Fibroblast of skin of left quadriceps (primary cell): ENCODE measurements at places on chromosomes 16 and 17.
A peak's percentile ranks its signal among the peaks of the same experiment; 100 is the strongest.

- no peak for DNase-seq
Observed at GRCh38 chr17:78971756-78972506, 7.8 kb downstream of the LGALS3BP start.

GRCh38 chr16:54080524-54081008 lies 206.0 kb downstream of the IRX3 start:
- peak; percentile 25 for DNase-seq

DNA sequence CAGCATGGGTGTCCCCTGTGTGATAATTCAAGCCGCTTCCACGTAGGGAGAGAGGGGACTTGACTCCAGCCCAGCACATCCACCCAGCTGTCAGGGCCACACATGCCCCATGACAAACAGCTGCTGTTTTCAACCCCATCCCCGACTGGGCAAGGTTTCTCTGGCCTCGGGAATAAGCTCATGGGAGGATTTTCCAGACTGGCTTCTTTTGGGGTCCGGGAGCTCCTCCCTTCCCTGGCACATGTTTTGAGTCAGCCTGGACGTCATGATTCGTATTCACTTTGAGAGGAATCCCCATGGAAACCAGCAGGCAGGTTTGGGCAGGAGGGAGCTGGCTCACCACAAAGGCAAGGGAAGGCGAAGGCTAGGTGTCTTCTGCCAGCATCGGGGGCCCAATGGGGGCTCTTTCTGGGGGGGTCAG lies 156.4 kb downstream of the CMIP start:
- DNase-seq, result no peak

- no peak for DNase-seq
Observed at GRCh38 chr17:18850679-18851078, 7.3 kb upstream of the PRPSAP2 start.

- no peak for DNase-seq
Observed at GRCh38 chr16:9318764-9319163, 227.3 kb downstream of the HAPSTR1 start.

DNA sequence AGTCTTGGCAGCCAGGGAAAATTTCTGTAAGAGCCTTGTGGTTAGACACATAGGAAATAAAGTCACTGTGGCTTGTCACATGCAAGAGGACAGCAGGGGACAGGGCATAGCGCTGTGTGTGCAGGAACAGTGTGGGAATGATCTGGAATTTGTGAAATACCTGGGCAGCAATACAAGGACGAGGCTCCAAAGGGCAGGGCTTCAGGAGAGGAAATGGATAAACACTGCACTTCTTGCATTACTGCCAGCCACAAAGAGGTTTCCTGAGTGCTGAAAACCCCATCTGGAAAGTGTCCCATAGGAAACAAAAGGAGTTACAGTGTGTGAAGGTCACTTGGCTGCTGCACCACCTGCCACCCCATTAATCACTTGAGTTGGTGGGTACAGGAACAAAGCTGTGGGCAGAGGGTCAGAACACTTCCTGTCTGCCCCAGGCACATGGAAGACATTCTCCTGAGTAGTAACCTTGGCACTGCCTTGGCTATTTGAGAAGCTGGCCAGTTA lies 12.1 kb upstream of the HP start:
- DNase-seq, result no peak

DNA sequence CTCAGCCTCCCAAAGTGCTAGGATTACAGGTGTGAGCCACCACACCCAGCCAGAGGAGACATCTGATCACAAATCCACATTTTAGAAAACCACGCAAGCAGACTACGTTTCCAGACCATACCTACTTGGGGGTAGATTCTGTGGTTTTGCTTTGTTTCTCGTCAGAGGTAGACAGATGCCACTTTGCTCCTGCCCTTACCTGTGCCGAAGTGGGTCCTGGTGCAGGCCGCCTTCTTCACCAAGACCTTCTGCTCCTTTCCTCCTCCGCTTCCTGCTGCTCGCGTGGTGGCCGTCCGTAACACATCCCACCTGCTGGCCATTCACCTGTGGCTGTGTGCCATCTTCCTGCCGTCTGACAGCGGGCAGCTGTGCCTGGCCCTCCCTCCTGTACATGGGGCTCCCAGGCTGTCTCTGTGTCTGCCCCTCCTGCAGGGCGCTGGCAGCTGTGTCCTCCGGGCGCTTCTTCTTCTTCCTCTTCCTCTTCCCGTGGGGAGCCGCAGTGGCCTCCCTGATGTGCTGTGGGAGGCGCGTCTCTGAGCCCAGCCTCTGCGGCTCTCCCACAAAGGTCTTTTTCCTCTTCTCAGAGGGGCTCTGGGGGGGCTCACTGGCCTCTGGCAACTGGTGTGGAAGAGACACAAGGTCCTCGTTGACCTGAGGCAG lies 21.2 kb upstream of the CYTH1 start:
- DNase-seq, result no peak

GRCh38 chr16:8130197-8130596 lies 460.1 kb downstream of the TMEM114 start:
- DNase-seq, result no peak

GRCh38 chr17:229709-230394 lies 48.4 kb upstream of the DOC2B start:
- DNase-seq, result no peak

GRCh38 chr17:49989518-49989880 lies 5.5 kb downstream of the DLX3 start:
- DNase-seq, result no peak

- peak; percentile 76 for DNase-seq
Observed at GRCh38 chr17:30831663-30832437, at the start of gene ATAD5. Gene ATAD5 (plus strand): TSS chr17:30831966. CDS start chr17:30832348, 382 bp downstream.

DNA sequence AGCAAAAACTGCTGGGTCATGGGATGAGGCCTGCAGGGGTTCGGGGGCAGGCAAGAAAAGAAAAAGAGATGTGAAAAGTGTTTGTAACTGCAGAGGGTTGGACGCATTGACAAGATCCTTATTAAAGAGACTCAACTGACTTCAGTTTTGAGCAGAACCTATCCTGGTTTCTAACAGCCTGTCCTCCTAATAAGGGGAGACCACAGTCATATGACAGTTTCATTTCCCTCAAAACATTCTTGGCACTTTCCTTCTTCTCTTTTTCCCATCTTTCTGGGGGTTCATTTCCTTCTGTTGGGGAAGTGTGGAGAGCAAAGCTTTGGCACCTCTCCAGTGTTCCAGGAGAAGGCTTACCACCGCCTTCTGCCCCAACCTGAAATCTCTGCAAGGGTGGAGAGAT lies 118.5 kb downstream of the MAF start:
- DNase-seq, result no peak

DNA sequence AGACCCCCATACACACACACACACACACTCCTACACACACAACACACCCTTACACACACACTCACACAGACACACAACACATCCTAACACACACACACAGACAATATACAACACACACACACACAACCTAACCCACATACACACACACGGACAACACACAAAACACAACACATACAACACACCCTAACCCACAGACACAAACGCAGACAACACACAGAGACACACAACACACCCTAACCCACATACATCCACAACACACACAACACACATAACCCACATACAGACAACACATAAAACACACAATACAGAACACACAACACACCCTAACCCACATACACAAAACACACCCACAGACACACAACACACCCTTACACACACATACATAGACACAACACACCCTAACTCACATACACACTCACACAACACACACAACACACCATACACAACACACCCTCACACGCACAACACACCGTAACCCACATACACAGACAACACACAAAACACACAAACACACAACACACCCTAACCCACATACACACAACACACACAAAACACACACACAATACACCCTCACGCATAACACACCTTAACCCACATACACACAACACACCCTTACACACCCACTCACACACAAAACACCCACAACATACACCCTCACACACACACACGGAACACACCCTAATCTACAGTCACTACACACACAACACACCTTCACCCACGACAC lies 4.4 kb downstream of the ASGR1 start:
- DNase-seq, result no peak

DNA sequence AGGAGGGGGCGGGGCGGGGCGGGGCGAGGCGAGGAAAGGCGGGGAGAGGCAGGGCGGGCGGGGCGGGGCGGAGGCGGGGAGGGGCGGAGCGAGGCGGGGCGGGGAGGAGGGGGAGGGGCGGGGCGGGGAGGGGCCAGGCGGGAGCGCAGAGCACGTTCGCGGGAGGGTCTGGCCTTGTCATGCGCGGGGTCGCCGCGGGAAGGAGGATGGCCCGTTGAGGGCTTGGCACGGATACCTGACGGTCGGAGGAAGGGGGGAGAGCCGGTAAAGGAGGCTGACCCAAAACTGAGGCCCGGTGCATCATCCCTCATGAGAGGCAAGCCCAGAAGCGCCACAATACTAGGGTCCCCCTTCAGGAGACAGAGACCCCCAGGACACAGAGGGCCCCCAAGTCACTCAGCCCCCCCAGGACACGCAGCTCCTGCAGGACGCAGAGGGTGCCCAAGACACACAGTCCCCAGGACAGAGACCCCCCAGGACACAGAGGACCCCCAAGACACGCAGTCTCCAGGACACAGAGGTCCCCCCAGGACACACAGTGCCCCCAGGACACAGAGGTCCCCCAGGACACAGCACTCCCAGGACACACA lies 593 bp upstream of the WDR45B start:
- no peak for DNase-seq

GRCh38 chr16:11345040-11345862 lies at the start of gene RMI2:
Gene RMI2 (plus strand): TSS chr16:11345459. CDS start chr16:11345472, 13 bp downstream.
- DNase-seq, result peak; percentile 87

DNA sequence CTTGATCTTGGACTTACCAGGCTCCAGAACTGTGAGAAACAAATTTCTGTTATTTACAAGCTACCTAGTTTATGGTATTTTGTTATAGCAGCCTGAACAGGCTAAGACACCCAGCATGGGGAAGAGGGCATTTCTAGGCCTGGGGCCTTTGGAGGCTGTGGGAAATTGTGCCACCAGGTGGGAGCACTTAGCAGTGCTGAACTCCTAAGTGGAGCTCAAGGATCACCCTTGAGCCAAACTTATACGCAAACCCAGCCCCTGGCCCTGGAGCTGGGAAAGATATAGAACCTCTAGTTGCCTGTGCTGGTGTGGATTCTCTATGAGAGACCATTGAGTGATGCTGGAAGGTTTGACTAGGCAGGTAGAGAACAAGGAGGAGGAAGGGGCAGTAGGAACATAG lies 36.1 kb downstream of the MIS12 start:
- no peak for DNase-seq

- no peak for DNase-seq
Observed at GRCh38 chr16:24988593-24989338, 26.4 kb downstream of the ARHGAP17 start.

DNA sequence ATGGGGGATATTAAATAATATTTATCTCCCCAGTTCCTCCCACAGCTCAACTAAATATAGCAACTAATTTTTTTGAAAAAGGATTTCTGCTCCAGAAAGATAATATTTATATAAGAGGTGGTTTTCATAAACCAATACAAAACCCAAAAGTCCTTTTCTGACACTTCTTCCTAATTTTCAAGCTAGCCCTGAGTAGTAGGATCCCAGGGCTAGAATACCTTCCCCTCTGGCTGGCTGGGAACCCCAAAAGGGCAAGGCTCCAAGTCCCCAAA lies 1.3 kb downstream of the ATP2A3 start:
- no peak for DNase-seq

GRCh38 chr17:34547453-34548063 lies 31.8 kb upstream of the TMEM132E start:
- no peak for DNase-seq

DNA sequence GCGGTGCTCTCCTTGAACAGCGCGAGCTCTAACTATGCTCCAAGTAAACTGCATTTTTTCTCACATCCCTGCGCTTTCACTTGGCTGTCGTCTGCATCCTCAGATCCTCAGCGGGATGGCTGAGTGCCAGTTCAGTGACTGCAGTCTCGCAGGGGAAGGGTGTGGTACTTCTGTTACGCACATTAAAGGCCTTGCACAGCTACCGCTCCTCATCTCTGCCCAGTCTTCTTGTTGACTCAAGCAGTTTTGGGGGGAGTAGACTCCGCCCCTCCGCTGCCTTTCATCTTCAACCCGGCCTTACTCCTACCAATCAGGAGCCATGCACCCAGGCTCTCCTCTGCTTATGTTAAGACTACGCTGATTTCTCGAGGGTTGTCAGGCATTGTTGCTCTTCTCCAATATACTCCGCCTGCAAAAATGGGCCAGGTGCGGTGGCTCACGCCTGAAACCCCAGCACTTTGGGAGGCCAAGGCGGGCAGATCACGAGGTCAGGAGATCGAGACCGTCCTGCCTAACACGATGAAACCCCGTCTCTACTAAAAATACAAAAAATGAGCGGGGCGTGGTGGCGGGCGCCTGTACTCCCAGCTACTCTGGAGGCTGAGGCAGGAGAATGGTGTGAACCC lies 10.0 kb downstream of the ATP5PD start:
- DNase-seq, result peak; percentile 36

- no peak for DNase-seq
Observed at GRCh38 chr17:79463421-79464317, 147.2 kb downstream of the RBFOX3 start.

DNA sequence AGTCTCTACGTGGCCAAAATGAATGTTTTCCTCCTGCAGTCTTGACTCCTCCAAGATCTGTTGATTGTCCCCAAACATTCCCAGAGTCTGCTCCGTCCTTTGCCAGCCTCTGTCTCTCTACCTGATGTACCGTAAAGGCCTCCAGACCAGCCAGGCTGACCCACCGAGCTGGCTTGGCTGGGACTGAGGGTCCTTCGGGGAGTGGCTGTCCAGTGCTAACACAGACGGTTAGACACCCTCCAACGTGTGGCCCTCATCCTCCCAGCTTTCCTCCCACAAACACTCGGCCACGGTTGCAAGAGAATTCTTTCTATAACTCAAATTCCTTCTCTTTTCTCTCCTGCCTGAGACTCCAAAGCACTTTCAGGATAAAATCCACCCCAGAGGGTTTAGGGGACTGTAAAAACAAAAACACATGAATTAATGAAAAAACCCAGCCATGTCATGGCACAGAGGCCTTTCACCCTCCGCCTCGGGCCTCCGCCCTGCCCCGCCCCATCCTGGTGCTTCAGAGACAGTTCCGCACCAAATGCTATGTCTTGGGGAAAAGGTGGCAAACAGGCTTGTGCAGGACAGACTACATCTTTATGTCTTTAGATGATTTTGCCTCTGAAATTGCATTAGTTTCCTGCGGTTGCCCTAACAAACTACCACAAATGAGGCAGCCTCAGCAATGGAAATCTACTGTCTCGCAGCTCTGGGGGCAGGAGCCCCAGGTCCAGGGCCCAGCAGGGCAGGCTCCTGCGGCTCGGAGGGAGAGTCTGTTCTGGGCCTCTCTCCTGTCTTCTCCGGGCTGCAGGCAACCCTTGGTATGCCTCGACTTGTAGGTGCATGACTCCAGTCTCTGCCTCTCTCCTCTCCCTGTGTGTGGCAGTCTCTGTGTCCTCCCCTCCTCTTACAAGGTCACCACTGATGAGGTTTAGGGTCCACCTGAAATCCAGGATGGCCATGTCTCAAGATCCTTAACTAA lies 72.5 kb upstream of the CBX4 start:
- DNase-seq, result no peak

GRCh38 chr16:59047114-59047513 lies 313.0 kb upstream of the GOT2 start:
- no peak for DNase-seq
